ENCODE measurements at places on chromosomes 7 and 10.

DNA sequence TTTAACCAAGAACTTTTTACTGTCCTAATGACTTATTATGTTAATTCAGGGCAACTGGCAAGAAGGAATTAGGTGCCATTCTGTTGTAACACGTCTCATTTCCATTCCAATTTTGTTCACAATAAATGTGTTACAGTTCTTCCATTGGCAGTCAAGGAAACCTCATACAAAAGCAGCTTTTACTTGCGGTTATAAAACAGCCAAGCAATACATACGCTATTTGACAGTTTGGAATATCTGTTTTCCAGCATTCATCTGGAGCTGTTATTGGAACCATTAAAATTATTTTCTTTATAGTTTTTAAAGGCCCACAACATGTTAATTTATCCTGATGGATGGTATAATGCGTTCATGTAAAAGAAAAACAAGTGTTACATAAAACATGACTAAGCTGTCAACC is 33.3 kb downstream of the MTERF1 start:
- no peak overlapping the region for H3K4me3 ChIP-seq
- no peak for DNase-seq
- H3K36me3 ChIP-seq: no peaks in the 10 kb centered on the region
- no peaks in the 10 kb centered on the region for H3K27me3 ChIP-seq
- no peak overlapping the region for H3K27ac ChIP-seq

DNA sequence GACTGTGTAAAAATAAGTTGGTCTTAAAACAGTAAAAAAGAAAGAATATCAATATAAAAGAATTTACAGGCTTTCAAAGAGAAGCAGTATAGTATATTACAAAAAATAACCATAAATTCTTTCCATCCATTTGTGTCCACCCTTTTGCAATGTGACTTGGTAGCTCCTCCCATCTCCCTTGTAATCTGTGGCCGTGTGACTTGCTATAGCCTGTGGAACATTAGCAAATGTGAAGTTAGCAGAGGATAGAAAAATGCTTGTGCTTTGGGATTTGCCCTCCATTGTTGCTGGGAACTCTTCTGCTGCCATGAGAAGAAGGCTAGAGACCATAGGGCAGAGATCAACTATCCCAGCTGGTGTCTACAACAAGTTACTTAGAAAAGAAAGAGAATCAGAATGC is 30.2 kb downstream of the KLHL7 start:
- H3K4me3 ChIP-seq: no peak overlapping the region
- no peak for DNase-seq
- H3K27me3 ChIP-seq: no peaks in the 10 kb centered on the region
- H3K4me1 ChIP-seq: no peaks in the 10 kb centered on the region

GRCh38 chr7:24346716-24347115 is 62.7 kb downstream of the NPY start:
- H3K27ac ChIP-seq: no peak overlapping the region
- no peaks in the 10 kb centered on the region for H3K27me3 ChIP-seq
- no peaks in the 10 kb centered on the region for H3K36me3 ChIP-seq
- no peak overlapping the region for H3K4me3 ChIP-seq
- DNase-seq: no peak
- no peaks in the 10 kb centered on the region for H3K4me1 ChIP-seq

DNA sequence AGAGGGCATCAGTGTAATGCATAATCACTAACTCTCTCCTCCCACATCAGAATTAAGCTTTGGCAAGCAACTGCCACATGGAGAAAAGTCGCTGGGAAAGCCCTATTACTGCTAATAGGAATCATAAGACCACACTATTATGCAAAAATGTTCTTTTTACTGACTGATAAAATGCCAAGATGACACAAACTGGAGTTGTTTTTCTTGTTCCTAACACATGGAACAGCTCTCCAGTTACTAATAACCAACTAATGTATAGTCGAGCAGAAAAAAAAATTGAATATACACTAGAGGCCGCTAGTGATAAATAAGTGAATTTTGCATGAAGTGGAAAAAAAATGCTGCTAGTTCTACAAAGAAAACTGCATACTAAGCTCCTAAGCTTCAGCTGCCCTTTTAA is 165.6 kb downstream of the TPK1 start:
- no peaks in the 10 kb centered on the region for H3K27me3 ChIP-seq
- no peak for DNase-seq
- no peak overlapping the region for H3K27ac ChIP-seq

- H3K27me3 ChIP-seq: no peaks in the 10 kb centered on the region
- no peaks in the 10 kb centered on the region for H3K36me3 ChIP-seq
- no peak overlapping the region for H3K4me3 ChIP-seq
- no peak for DNase-seq
Measured at GRCh38 chr10:37476285-37476684, 350.9 kb downstream of the ANKRD30A start.

- H3K4me1 ChIP-seq: no peaks in the 10 kb centered on the region
- DNase-seq: no peak
- H3K27ac ChIP-seq: no peak overlapping the region
- no peaks in the 10 kb centered on the region for H3K27me3 ChIP-seq
Measured at GRCh38 chr7:144866189-144866588, 30.3 kb upstream of the TPK1 start.

DNA sequence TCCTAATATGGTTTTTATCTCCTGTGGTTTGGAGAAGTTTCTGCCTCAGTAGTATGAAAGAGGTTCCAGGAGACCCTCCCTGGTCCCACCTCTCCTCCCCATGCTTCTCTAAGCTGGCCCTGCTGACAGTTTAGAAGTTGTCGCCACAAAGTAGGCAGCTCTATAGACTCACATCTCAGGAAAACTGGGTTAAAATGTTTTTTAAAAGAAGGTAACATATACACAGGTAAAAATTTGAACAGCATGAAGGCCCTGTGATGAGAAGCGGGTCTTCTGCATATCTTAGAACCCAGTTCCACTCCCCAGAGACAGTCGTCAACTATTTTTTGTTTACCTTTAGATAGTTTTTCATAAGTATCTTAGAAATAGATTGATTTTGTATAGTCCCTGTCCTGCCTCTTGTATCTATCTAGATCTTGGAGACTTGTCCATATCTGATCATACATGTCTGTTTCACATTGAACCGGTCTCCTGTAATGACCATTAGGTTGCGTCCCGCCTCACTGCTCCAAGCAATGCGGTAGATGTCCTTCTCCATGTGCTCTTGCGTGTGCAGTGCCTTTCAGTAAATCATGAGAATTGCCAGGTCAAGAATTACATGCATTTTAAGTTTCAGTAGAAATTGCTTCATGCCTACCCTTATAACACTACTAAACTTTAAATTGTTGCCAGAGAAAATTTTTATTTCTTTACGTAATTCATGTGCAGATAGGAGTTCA is 2.2 kb downstream of the DUSP5 start:
- DNase-seq: no peak
- no peaks in the 10 kb centered on the region for H3K27me3 ChIP-seq
- H3K4me1 ChIP-seq: peaks cover 56% of the 10 kb centered on the region
- peak overlapping the region; percentile 54 for H3K4me3 ChIP-seq

GRCh38 chr7:18393465-18394118 is 102.0 kb upstream of the HDAC9 start:
- H3K27me3 ChIP-seq: no peaks in the 10 kb centered on the region
- H3K36me3 ChIP-seq: no peaks in the 10 kb centered on the region
- no peak for DNase-seq

Measured in naive thymus-derived CD4-positive, alpha-beta T cell (primary cell).